Cerebellum (tissue), 4 donors: ENCODE measurements at places on chromosomes 3 and 15.

DNA sequence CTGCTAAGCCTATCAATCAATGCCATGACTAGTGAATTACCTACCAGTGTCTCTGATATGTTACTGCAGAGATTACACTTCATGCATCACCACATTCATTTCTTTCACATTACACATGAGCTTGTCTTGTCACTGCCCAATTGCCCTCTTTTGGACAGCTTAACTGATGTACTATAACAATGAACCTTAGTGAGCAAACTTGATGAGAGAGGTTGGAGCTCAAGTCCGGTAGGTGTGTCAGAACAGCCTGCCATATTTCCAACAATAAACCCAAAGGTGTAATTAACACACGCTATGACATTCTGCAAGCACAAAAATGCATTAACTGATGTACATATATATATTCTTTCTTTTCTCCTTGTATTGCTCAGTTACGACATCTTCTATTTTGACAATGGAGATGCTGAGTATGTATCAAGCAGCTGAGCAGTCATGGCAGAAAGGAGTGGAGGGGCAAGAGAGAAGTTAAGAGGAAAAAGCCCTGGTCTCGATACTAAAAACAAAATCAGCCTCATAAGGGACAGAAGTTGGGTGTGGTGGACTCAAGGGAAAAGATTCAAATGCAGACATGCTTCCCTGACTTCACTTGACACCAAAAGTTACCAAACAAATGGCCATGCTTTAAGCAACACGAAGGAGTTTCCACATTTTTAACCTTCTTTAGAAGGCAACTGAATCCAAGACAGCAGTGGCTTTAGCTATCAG lies 538.2 kb downstream of the FOXP1 start:
- DNase-seq, result no peak

- no peak for DNase-seq
Measured at GRCh38 chr3:142353571-142353970, 94.3 kb downstream of the XRN1 start.

DNA sequence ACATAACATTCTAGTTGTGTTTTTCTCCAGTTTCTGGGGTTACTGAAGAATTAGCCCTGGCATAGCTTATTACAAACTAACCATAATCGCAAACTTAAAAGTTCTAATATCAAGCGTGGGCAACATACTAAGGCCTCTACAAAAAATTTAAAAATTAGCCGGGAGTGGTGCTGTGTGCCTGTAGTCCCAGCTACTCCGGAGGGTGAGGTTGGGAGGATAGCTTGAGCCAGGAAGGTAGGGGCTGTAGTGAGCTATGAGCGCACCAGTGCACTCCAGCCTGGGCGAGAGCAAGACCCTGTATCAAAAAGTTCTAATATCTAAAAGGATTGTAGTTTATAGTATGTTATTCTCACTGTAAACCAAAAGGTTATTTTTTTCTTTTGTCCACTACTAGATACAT lies 1.1 kb downstream of the OIP5 start:
- no peak for DNase-seq

DNA sequence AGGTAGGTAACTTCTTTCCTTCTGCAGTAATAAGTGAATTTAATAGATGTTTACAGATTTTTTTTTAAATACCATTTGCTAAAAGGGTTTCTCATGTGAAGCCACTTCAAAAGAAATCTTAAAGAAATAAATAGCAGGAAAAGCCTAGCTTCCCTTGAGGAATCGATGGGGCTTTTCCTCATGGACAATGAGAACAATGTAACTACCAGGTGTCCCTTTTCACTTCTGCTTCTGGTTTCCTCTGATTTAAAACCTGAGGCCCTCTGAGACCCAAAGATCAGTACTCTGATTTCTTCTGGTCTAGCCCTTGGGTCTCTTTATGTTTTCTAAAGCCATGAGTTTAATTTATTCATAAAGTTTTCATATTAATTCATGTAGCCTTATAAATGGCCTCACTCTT lies 13.1 kb upstream of the TMEM42 start:
- no peak for DNase-seq

DNA sequence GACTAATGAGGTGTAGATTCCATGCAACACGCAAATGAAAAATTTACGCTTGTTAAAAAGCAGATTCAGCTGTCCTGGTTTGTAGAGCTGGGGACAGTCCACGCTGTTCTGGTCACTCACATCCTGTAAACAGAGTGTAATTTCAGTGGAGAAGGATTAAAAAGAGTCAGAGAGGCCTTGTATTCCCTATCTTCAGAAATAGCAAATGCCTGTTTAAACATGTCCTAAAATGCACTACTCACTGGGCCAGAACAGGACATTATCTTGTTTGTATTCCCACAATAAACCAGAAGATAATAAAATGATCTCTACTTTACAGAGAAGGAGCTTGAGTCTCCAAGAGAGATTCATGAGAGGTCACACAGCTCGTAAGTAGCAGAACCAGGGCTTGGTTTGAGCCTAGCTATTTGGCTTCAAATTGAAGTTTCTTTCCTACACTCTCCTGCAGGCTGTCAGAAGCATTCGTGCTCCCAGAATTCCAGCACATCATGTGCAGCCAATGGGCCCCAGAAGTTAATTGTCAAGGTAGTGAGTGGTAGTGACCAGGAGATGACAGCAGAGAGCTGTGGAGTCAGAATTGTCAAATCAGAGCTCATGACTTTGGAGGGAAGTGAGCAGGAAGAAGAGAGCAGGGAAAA lies 242.5 kb downstream of the ATP8B4 start:
- DNase-seq, result no peak

- DNase-seq, result no peak
Measured at GRCh38 chr15:87973501-87974215, 282.9 kb downstream of the NTRK3 start.

GRCh38 chr15:40066589-40066988 lies 27.6 kb upstream of the SRP14 start:
- DNase-seq, result no peak

DNA sequence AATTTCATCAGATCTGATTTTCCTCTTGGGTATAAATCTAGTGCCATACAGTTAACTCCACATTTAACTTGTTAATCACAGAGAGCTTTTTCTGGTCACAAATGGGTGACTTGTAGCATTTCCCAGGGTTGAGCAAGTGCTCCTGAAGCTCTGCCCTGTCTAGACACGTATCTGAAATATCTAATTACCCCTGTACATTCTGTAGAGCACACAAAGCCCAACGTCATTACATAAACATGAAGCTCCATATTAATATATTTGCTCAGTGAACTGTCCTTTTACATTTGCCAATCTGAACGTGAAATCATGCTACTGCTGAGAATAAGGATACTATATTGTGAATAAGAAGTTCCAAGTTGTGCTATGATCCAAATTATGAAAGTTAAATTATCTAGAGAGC lies 49.0 kb downstream of the THBS1 start:
- no peak for DNase-seq

DNA sequence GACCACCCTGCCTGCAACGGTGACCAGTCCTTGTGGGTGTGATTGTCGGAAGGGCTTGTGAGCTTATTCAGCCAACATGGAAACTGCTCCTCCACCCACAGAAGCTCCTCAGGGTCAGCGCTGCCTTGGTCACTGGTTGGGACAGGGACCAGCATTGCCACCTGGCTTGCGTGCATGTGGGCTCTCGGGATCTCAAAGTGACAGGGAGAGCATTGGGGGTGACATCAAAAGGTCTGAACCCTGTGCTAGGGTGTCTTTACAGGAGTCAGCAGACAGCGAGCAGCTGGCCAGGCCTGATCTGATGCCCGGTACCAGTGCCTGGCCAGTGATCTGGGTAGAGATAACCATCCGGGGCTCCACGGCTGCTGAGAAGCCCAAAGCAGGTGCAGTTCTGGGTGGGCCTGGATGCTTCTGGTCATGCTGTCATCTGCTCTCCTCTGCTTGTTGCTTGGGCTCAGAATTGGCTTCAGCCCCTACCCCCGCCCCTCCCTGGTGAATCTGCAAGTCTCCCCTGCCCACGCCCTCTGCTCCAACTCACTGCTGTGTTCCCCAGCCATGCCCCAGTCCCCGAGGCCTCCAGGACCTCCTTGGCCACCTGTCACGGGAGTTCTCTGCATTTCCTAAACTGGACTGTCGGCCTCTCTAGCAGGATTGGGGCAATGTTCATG lies 134.8 kb downstream of the NSMCE3 start:
- no peak for DNase-seq

DNA sequence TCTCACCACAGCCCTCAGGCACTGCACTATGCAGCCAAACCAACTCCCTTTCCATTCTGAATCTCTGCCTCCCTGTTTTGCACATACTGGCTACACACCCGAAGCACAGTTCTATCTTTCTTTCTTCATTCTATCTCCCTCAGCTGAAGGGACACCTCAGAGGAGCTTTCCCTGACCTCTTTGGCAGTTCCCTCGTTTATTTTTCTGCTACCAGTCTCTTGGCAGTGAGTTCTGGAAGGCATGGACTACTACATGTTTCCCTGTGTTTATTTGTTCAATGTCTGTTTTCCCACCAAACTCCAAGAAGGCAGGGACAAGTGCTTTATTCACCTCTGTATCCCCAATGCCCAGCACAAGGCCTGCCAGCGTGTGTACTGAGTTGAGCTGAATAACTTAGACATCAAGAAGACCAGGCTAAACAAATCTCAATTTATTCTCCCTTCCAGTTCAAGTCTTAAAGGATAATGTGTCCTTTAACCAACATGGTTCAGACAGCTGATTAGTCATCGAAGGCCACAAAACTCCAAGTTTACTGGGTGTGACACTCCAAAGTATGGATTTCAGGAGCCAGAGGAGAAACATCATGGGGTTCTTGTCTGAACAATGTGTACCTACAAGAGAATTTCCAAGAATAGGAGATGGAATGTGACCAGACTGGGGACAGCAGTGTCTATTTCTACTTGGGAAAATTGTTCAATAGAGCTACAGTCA lies 260.1 kb upstream of the CTNNB1 start:
- no peak for DNase-seq
